ENCODE measurements at places on chromosomes 2 and 18.

GRCh38 chr2:19648583-19648982 is 253.2 kb downstream of the TTC32 start:
- DNase-seq: no peak

DNA sequence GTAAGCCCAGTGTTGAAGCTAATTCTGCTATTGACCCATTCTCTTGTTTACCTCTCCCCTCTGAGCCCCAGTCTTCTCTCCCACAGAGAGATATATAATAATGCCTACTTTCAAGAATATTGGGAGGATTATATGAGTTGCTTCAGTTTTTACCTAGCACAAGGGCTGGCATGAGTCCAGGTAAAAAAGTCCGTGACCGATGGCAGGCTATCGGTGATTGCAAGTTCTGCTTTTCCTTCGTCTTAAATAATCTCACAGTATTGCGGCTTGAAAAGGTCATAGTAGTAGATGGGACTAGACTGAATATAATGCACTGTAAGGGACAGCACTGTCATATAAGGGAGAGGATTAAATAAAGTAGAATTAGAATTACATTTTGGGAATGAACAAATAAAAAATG is 77.6 kb downstream of the KIF5C start:
- no peak for DNase-seq

GRCh38 chr2:74507926-74508520 is 528 bp upstream of the PCGF1 start:
- no peak for DNase-seq

DNA sequence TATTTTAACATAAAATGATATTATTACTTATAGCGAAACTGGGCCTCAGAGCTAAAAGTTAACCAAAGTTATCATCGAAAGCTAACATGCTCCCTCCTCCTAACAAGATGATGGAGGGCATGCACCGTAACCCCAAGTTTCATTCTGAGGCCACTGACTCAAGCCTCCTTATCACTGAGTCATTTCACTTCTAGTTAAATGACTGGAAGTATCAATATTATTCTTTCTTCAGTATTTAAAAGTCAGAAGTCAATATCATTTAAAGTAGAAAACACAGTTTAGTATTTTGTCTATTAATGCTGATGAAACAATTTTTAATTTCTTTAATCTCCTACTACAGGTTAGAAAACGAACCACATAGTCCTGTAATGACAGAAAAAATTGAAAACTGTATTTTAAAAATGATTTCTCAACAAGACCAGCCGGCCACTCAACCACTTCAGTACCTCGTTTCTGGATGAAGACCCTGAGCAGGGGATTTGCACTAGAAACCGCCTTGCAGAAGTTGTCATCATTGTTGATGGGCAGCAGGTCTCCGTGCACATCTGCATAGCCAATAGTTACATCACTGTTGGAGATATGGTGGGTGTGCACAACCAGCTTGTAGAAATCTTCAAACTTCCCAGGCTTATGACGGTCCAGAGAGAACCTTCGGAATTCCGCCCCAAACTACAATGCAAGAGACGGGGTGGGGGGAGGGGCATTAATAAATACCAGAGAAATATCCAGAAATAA is 44.9 kb downstream of the PARD6G start:
- DNase-seq: no peak

DNA sequence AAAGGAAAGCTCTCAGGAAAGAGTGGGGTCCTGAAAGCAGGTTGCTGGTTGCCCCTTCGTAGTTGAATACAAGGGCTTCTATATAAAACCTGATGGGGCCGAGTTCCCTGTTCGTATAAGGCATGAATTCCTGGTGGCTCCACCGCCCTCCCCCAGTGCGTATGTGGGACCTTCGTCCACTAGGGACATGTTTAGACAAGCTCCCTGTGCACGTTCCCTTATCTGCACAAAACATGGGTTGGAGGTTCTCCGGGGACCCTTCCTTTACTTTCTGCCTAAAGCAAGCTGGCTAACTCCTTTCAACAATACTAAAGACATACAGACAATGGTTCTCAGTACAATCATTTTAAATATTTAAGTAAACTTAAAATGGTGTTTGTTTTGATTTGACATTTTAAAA is 8.0 kb downstream of the CLUL1 start:
- no peak for DNase-seq

DNA sequence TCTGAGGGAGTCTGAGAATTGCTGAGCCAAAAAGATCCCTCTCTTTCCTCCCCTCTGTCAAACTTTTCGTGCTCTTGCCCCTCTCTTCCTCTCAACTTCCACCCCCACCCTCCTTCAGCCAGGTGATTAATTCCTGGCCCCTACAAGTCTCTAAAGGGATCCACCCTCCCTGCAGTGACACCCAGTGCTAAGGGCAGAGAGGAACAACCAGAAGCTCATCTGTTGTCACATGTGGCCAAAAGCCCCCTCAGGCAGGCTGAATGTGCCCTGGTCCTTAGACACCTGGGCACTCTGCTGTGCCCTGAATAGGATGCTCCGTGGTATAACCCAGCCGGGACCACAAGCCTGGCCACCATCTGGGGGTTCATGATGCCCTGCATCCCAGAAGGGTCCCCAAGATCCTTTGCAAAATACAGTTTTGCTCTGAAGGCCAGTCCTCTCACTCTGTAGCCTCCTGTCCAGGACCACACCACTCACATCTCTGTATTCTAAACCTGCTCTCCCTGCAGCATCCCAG is 234.4 kb downstream of the BCL11A start:
- no peak for DNase-seq

DNA sequence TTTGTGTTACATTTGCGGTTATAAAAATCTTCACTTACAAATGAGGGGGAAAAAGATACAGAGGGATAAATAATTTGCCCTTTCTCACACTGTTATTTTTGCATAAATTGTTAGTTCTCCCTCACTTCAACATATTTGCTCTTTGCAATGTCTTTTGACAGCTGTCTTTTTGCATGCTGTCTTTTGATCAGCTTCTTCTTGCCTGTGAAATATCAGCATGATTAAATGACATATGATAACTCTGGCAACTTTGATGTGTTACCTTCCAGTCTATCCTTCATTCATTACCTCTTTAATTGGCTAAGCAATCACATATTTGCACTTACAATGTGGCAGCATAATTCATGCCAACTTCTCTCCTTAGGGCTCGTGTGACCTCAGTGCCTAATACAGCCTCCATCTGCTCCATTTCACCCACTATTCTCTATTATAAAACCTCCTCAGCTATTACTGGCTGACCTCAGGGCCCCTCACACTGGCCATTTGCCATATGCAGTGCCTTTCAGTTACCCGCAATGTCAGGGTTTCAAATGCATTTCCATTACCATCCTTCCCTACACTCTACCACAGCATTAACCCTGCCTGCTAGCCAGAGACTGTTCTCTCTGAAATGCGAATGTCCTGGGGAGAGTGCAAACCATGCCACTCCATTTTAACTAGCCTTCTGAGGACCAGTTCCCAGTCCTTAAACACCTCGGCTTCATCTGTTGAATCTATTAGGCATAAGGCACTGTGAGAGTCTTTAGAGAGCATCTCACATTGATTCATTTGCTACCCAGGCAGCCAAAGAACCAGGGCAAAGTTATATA is 1056.6 kb upstream of the CHAC2 start:
- DNase-seq: no peak

DNA sequence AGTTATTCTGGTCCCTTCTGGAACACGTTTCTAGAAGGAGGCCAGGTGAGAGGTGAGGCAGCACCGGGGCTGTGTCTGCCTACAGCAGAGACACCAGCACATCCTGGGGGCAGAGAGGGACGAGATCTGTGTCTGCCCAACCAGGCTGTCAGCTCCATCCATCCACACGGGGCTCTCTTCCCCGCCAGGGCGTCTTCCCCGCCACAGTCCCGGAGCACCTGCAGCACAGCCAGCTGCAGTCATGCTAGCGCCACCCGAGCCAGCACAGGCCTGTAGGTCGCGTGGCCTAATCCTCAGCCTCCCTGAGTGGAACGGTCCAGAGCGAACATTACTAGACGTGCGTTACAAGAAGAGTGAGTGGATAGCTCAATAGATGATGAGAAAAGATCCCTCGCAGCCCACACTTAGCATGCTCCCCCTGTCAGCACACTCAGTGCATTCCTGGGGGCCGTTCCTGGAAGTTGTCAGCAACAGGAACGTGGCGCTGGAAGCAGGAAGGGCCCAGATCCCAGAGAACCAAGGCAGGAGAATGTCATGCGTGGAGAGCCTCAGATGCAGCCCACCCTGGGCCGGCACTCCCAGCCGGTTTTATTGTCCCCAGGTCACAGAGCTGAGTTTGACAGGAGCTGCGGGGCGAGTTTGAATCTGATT is 179.0 kb downstream of the TWIST2 start:
- DNase-seq: no peak

All from CD8-positive, alpha-beta memory T cell (primary cell).